Globus pallidus (tissue), 1 donor: ENCODE measurements at places on chromosomes 1 and 21.

GRCh38 chr1:26164036-26164860 is 4.5 kb downstream of the C1orf232 start:
- no peak for DNase-seq

- DNase-seq: no peak
Observed at GRCh38 chr21:41405321-41405720, 20.7 kb upstream of the MX1 start.

GRCh38 chr1:196590012-196590708 is 18.1 kb downstream of the KCNT2 start:
- no peak for DNase-seq

- no peak for DNase-seq
Observed at GRCh38 chr1:196896355-196896754, 8.5 kb downstream of the CFHR4 start.
